ENCODE measurements at places on chromosomes 12 and 14.
A peak's percentile ranks its signal among the peaks of the same experiment; 100 is the strongest.

DNA sequence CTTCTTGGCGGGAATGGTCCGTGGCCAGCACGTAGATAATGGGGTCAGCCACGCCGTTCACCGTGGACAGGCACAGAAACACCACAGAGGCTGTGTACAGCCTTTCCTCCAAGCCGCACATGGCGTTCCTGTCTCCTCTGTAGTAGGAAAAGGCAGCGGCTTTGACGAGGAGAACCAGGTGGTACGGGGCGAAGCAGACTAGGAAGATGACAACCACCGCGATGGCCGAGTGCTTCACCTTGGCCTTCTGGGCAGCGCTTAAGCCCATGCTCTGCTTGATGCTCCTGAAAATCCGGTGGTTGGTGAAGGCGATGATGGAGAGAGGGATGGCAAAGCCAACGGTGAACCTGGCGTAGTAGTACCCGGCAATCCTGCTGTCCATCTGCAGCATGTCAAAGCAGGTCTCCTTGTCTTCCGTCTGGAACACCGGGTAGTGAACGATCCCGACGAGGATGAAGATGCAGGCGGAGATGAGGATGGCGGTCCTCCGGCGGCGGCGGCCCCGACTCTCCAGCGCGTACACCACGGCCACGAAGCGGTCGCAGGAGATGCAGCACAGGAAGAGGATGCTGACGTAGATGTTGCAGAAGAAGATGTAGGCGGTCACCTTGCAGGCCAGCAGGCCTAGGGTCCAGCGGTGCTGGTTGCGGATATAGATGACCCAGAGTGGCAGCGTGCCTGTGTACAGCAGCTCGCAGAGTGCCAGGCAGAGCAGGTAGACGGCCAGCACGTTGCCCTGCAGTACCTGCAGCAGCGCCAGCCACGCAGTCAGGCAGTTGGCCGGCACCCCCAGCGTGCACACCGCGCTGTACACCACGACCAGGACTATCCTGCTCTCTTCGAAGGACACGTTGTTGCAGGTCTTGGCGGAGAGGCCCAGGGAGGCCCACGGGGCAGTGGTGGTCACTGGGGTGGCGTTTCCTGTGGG is 13.8 kb downstream of the GPR132 start:
- no peak for DNase-seq

- no peak for DNase-seq
Observed at GRCh38 chr12:109653890-109654289, 59.7 kb upstream of the FAM222A start.

DNA sequence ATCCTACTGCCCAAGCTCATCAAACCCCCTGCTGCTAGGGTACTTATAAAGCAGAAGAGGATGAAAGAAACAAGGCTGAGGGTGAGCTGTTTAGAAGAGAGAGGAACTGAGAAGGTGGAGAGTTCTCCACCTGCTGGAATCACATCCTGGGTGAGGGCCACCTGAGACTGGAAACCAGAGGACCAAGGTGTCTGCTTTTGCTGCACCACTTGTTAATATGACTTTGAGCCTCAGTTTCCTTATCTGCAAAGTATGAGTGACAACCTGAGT is 203.2 kb upstream of the SSTR1 start:
- DNase-seq, result no peak

DNA sequence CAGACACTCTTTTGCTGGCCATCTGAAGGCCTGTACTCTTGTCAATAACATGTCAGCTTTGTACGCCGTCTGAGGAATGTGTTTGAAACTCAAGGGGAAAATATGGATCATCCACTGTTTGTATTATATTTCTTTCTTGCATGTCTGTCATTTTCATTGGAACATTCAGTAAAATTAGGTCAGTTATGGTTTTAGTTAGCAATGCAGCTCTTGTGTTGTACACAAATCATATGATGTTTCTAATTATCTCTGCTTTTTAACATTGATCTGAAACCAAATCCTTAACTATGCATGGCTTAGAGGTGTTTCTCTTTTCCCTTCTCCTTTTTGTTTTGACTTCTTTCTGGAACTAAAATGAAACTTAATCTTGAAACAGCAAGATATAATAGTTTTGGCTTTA is 333.6 kb upstream of the PRICKLE1 start:
- DNase-seq, result no peak

- no peak for DNase-seq
Observed at GRCh38 chr12:31773867-31774266, 45.0 kb upstream of the AMN1 start.

DNA sequence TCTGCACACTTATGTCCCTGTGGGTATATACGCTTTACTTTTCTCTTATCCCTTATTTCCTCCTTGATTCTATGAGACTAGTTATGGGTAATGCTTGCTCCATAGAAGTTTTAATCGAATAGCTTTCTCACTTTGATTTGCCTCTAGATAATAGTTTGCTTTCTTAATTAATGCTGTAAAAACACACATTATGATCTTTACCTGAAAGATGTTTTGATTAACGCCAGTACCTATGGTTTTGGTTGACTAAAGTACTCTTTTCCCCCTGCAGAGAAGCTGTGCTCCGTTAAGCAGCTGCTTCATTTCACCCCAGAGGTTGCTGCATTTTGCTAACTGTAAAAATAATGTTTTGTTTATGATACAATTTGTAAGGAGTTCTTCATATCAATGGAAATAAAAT is 362.3 kb downstream of the FLRT2 start:
- no peak for DNase-seq

- no peak for DNase-seq
Observed at GRCh38 chr12:66270613-66271012, 31.7 kb upstream of the HELB start.

DNA sequence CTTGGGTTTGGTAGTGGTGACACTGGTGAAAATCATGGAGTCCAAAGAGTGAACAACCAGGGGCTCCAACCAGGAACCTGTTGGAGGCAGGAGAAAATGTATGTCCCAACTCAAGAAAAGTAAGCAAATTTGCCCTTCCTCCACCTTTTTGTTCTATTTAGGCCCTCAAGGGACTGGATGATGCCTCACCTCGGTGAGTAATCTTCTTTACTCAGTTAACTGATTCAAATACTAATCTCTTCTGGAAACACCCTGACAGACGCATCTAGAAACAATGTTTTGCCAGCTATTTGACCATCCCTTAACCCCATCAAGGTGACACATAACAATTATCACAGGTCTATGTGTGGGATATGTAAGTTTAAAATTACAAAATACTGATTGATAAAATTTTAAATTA is 272.4 kb upstream of the FOXG1 start:
- DNase-seq, result peak; percentile 2

DNA sequence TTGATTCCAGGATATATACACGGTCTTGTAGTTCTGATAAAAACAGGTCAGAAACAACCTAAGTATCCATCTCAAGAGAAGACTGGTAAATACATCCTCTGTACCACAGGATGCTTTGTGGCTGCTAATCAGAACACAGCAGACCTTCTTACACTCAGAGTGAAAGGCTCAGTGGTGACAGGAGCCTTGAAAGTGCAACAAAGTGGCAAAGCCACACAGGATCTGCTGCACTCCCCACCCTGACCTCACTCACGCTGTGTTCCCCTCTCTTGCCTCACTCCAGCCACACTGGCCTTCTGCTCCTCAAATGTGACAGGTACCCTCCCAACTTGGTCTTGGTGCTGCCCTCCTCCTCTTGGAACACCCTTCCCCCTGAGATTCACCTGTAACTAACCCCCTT is 98.1 kb upstream of the GRIP1 start:
- no peak for DNase-seq

GRCh38 chr14:104966981-104967385 is 11.2 kb downstream of the AHNAK2 start:
- DNase-seq, result no peak

GRCh38 chr12:117125272-117125613 is 26.0 kb upstream of the TESC start:
- peak; percentile 43 for DNase-seq

GRCh38 chr12:111122458-111122878 is 202.1 kb upstream of the MYL2 start:
- DNase-seq, result no peak

GRCh38 chr12:87467936-87468335 is 561.3 kb downstream of the C12orf50 start:
- DNase-seq, result no peak

- no peak for DNase-seq
Observed at GRCh38 chr12:1607940-1608712, 13.7 kb upstream of the FBXL14 start.

DNA sequence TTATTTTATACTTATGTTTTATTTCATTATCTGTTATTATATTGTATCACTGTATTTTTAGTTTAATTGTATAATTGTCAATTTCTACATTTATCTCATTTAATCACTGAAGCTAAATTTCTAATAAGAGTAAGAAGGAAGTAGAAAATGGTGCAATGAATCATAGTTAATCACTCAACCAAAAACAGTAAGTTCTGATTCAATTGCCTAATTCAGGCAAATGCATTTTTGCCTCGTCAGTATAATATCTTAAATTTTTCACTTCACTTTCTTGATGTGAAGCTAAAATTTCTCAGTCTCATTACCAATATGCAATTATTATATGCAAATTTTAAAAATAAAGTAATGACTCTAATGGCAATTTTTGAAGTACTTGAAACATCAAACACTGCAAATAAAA is 340.5 kb upstream of the USP15 start:
- no peak for DNase-seq

DNA sequence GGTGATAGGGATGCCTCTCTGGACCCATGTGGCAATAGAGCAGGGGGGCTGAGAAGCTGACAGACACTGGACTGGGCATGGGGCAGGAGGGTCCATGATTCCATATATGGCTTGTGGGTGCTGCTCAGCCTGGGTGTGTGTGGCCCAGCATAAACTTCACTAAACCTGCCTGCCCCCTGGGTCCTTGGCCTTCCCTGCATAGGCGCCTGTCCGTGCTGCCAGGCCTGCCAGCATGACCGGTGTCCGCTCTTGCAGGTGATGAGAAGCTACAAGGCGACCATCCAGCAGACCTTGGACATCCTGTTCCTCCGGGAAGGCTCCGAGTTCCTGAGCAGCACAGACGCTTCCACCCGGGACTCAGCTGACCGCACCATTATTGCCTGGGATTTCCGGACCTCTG is 61.6 kb downstream of the BEGAIN start:
- DNase-seq, result no peak

DNA sequence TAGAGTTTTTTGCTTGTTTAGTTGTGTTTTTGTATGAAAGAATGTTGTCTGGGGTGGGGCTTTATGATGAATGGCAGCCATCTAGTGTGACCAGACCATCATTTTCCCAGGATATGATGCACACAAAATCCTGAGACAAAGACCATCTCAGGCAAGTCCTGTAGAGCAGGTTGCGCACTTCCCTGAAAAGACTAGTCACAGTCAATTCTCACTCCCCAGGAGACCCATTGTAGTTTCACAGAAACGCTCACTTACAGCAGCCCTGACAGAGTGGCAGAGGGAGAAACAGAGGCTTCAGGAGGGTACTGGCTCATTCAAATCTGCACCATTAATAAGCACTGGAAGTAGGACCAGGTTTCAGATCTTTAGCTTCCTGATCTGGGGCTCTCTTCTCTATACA is 183.2 kb downstream of the TMEM117 start:
- no peak for DNase-seq

GRCh38 chr14:102209224-102209966 is 69.7 kb downstream of the WDR20 start:
- peak; percentile 44 for DNase-seq

DNA sequence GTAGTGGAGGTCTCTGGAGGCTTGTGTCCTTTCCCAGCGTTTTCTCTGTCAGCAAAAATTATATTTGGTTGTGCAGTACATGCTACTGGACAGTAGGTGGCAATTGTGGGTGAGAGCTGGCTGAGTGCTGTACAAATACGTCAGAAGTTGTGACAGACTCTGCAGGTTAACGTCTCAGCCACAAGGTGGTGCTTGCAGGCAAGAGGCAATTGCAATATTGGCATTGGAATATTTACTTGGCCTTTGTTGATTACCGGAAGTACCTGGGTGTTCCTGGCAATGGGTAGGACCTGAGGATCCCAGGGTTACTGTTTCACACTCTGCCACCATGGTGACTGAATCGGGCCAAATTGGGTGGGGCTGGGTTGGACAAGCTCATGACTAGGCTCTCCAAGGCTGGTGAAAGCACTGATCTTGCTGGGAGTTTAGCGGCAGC is 333.9 kb upstream of the LMO3 start:
- DNase-seq, result peak; percentile 77

DNA sequence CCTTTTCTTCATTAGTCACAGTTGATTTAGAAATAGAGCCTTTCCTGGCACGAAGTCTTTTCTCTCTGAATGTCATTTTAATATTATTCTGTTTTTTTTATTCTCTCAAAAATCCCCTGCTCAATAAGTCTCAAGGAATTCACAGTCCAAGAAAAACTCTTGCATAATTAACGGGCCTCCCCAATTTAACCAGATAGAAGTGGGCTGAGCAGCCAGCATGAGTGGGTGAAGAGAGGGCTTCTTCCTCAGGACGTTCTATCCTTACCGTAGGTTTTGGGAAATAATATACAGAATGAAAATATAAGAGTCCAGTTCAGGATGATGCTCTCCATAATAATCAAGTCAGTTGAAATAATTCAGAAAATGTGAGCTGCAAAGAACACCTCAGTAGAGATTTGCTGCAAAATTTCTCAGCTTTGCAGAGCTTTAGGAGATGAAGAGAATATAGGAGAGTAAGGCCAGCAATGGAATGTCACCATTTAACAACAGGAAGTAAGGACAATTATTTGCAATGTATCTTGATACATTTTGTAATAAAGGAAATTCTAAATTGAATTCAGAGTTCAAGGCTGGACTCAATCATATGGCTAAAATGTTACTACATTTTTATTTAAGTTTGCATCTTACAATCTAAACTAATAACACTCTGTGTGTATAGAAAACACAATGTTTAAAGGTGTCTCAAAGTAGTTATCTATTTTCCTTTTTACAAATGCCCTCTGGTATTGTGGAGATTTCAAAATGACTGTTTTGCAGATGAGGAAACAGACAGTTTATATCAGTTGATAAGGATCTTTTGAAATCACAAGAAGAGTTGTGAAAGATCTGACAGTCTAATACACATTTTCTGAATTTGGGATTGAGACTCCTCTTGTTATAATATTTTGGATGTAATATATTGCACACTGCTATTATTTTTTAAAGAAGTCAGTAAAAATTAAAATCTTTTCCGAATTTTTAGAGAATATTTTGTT is 1724.1 kb upstream of the SEL1L start:
- no peak for DNase-seq

DNA sequence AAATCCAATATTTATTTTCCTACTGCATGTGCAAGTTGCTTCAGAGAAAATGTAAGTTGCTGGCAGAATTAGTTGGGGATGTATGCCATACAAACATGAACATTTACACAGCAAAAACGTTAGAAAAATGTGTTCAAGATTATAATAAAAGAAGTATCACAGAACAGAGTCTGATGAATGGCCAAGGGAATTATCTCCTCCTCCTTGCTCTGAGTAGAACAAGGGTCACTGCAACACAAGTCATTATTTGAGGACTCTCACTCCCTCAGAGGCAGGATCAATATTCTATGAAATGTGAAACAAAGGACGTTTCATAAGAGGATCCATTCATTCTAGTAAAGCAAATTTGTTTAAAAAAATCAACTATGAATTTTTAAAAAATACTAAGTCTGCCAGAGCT is 177.8 kb downstream of the PRKD1 start:
- no peak for DNase-seq

- DNase-seq, result peak; percentile 83
Observed at GRCh38 chr14:102805371-102805891, 28.2 kb downstream of the TRAF3 start.

GRCh38 chr12:13428538-13429265 is 232.2 kb downstream of the EMP1 start:
- peak; percentile 11 for DNase-seq

All from astrocyte of the hippocampus (primary cell).